ENCODE measurements at places on chromosomes 1 and 21.

DNA sequence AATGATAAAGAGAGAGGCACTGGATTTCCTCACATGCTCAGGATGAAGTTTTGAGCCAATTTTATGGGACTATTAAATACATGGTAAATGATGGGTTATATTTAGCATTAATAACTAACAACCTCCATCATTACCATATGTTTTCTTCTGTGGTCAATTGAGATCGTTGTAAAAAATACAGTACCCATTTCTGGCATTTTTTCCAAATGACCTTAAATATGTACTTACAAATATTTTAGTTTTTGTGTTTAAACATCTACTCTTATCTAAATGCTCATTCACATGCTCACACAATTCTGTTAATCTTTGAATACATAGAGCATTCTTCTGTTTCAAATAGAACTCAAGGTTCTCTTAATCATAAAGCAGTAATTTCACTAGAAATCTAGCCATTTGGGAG, 330.0 kb upstream of the BRINP3 start:
- DNase-seq, result no peak

- no peak for DNase-seq
Observed at GRCh38 chr1:173996995-173997394, 25.2 kb downstream of the RC3H1 start.

- DNase-seq, result peak; percentile 12
Observed at GRCh38 chr1:15352128-15352957, 57.3 kb upstream of the EFHD2 start.

GRCh38 chr1:67522001-67522441, 91.8 kb upstream of the SERBP1 start:
- DNase-seq, result no peak

- DNase-seq, result no peak
Observed at GRCh38 chr1:104699433-104699832, 949.7 kb downstream of the AMY1C start.

DNA sequence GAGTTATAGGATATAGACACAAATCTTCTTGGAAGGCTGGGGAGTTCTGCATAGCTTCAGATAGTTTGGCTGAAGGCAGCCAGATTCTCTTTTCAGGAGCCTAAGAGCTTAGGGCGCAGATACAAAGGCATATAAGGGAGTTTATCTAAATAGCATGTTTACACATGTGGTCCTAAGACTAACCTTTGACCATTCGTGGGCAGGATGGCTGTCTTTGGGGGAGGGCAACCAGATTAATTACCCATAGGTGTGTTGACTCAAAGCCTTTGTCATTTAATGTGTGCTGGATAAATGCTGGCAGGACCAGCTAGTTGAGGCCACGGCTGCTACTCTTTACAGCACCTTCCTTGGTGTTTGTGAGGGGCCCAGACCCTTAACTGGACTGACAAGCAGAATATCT, 71.8 kb downstream of the IER5 start:
- no peak for DNase-seq

- DNase-seq, result no peak
Observed at GRCh38 chr1:89588480-89588879, 44.4 kb upstream of the LRRC8C start.

DNA sequence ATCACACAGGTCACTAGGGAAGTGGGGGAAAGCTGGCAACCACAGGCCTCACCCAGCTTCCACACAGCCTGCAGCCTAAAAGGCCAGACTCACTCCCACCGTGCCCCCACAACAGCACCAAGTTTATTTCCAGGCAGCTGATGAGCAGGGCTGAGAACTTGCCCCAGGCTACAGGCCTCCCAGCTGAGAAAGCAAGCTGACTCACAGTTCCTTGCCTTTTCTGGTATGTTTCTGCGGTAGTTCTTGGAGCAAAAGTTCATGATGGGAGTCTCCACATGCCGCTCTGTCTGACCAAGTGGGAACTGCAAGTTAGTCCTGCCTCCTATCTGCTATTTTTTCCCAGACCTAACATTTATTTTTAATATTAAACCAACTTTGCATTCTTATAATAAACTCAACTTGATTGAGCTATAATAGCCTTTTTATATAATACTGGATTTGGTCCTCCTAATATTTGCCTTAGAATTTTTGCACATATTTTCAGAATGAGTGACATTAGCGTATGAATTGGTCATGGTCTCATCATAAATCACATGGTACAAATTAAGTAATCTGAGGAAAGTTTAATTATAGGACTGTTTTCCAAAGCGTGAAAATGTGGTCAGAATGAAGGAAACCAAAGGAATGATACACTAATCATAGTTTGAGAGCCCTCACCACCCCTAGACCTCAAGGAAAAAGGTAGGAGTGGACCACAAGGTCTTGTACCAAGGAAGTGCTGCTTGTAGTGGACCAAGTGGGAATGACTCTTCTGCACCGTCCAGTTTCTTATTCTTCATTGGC, 30.7 kb downstream of the RPAP2 start:
- no peak for DNase-seq

DNA sequence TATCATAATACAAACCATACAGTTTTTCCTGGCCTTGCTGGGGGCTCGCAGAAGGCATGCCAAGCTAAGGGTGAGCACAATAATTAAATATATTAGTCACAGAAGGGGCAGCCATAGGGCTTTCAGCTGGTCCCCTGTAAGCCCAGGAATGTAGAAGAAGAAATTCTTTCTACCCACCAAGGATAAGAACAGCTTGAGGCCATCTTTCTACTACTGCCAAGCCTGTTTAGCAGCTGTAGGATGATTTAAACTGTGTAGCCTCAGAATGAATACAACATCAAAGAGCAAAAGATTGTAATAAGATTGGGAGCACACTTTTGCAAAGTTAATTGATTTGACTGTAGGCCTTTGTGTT, 171.5 kb downstream of the LRRC7 start:
- DNase-seq, result no peak

DNA sequence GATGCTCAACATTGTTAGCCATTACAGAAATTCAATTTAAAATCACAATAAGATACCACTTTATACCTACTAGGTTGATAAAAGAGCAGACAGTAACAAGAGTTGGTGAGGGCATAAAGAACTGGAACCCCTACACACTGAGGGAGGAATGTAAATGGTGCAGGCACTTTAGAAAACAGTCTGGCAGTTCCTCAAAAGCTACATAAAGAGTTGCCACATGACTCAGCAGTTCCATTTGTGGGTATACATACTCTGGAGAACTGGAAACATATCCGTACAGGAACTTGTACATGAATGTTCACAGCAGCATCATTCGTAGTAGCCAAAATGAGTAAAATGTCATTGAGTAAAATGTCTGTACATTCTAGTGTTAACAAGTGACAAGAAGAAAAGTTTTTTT, 17.0 kb downstream of the NSL1 start:
- no peak for DNase-seq

DNA sequence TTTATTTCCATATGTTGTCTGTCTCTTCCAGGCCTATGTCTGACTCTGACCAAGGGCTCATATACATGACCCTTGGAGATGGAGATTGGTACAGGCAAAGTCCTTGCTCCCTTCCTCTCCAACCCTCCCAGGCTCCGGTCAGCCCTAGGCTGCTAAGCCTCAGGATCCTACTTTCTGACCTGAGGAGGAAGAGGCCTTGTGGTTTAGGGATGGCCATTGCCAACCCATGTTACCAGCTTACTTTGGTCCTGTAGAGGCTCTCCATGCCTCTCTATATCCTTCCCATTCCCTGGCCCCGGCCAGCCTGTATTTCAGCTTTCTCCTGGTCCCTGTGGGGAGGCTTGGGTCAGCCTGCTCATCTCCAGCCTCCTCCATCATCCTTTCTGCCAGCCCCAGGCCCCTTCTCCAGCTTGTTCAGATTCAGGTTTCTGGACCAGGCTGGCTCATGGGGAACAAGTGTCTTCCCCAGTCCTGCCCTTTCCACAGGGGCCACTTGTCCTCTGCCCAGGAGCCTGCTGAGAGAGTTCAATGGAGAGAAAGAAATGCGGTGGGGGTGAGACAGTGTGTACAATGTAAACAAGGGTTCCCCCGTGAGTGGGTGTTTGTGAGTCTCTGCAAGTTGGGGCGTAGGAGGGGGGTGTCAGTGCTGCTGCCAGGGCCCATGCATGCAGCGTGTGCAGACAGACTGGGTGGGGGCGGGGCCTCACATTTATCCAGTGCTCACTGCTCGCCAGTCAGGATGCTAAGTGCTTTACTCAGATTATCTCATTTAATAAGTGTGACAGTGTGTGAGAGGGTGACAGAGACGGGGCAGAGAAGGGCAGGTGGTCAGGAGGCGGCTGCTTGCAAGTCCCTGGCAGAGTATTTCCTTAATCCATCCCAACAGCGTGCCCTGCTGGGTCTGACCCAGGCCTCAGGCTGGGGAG, 31.3 kb upstream of the FOXO6 start:
- no peak for DNase-seq

- no peak for DNase-seq
Observed at GRCh38 chr21:42665026-42665425, 11.6 kb downstream of the PDE9A start.

GRCh38 chr1:100187912-100188311, 9.9 kb upstream of the LRRC39 start:
- no peak for DNase-seq

GRCh38 chr1:113768916-113769600, 9.8 kb upstream of the PHTF1 start:
- no peak for DNase-seq

DNA sequence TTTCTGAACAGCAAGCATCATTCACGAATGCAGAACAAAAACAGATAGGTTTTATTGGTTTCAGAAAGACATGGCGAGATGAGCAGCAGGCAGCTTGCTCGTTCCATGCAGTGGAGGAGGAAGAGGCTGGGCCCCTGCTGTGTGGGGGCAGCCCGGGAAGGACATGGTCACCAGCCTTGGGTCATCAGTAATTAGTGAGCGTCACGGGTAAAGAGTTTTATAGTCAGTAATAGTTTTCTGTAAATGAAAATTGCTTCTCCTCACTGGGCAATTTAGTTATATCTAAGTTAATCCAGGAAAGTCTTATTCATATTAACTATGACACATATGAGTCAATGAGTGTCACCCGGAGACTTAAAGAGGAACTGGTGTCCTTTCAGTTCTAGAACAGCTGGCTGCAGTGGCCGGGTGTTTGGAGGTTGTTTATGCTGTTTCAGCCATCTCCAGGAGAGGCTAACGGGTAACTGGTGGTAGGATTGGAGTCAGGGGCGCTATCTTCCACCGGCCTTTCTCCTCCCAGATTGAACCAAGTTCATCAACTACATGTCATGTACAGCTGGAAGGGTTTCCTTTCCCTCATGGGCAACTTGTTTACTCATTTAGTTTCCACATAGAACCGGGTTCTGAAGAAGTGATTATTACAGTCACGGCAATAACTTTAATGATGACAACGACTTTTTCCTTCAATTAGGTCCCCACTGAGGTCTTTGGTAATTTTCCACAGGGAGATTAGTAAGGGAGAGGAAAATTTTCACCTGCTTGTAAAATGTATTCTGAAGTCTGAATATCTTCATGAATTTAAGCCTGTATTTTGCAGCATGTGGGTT, 34.6 kb upstream of the SLC45A1 start:
- no peak for DNase-seq

GRCh38 chr1:92934395-92935378, 26.6 kb downstream of the DIPK1A start:
- DNase-seq, result no peak

- DNase-seq, result peak; percentile 9
Observed at GRCh38 chr1:110673197-110673701, 1.5 kb downstream of the KCNA3 start.

- no peak for DNase-seq
Observed at GRCh38 chr1:3817821-3818597, 21.7 kb upstream of the LRRC47 start.

- no peak for DNase-seq
Observed at GRCh38 chr1:186146974-186147373, 228.1 kb downstream of the TPR start.

GRCh38 chr1:17433261-17433660, 6.2 kb downstream of the RCC2 start:
- no peak for DNase-seq

GRCh38 chr1:192561301-192561700, 14.3 kb upstream of the RGS1 start:
- DNase-seq, result no peak

- no peak for DNase-seq
Observed at GRCh38 chr1:89844860-89845259, 24.0 kb downstream of the LRRC8D start.

- no peak for DNase-seq
Observed at GRCh38 chr1:193241132-193241827, 54.9 kb upstream of the B3GALT2 start.

DNA sequence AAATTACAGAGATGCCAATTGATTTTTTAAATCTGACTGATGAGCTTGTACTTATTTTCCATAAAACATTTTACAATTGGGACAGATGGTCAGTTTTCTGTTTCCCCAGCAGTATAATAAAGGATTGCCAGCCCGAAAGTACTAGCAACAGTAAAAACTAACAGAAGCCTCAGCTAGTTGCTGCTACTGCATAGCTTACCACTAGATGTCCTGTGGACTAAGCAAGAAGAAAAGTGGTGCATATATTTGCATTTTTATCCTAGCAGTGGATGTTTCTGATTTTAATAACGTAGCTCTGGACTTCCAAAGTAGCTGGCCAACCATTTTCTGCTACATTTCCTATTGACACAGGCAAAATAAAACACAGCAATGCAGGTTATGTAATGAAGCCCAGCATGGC, 241.5 kb downstream of the BARHL2 start:
- no peak for DNase-seq

- no peak for DNase-seq
Observed at GRCh38 chr21:45339421-45340402, 52.0 kb upstream of the POFUT2 start.

DNA sequence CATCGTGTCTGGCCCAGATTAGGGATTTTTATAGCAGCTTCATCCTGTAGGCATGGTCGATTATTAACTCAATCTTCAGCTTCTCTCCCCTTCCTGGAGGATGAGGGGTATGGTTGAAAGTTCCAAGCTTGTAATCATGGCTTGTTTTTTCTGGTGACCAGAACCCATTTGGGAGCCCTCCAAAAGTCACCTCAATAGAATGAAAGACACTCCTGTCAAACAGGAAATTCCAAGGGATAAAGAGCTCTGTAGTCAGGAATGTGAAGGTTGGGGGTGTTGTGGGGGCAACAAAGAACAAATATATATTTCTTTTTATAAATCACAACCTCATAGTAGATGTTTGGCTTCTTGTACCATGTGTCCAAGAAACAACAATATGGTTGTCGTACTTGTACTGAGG, 212.7 kb upstream of the ESRRG start:
- no peak for DNase-seq

- no peak for DNase-seq
Observed at GRCh38 chr21:42189860-42190485, 29.0 kb upstream of the ABCG1 start.

DNA sequence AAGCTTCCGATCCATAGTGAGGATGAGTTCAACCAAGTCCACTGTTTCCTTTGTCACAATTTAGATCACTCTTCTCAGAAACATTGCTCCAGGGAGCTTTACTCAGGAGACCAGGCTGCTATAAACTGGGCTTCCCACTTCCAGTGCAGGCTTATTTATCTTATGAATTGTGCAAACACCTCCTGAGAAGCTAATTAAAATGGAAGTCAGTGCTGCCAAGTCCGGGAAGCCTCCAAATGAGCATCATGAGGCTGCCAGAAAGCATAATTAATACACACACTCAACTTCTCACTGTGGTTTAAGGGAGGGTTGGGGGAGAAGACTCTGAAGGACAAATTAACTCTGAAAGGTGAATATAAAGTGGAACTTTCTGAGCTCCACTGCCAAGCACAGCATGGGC, 145.0 kb upstream of the SGIP1 start:
- no peak for DNase-seq

All from stimulated activated CD4-positive, alpha-beta T cell treated with anti-CD3 and anti-CD28 coated beads, Interleukin-4, amount 100 ng/mL, for 1 hour (primary cell).